ENCODE measurements at places on chromosomes 11 and 22.

DNA sequence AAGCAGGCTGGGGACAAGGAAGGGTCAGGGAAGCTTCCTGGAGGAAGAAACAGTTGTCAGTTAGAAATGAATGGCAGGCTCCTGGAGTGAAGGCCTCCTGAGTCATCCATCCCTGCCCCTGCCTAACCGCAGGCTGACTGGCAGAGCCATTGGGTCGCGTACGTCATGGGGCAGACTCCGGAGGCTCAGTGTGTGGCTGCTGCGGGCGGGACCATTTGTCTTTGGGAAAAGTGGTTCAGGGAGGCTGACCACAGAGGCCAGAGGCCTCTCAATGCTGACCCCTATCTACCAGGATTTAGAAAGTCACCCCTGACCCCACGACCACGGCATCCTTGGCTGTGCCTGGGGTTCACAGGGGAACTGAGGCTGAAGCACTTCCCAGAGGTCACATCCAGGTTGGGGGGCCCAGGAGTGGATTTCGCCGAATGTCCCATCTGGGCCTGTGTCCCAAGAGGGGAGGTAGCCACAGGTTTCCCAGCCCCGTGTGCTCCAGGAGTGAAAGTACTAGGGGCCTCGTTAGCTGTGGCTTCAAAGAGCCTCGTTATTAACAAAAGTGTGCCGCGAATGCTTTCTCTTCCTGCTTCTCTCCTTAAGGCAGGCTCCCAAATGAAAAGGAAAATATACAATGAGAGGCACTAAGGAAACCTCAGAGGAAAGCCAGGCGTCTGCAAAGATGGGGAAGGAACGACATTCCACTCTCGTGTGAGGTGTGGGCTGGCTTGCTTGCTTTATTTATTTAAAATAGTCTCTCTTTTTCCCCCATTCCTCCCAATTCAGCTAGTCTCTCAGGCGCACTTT is 58.9 kb downstream of the FLRT1 start:
- no peak for DNase-seq

- DNase-seq: no peak
Observed at GRCh38 chr11:79897896-79898295, 457.1 kb upstream of the TENM4 start.

- no peak for DNase-seq
Observed at GRCh38 chr11:76256448-76256847, 50.1 kb upstream of the WNT11 start.

- no peak for DNase-seq
Observed at GRCh38 chr22:49212466-49212865, 615.2 kb downstream of the BRD1 start.

- DNase-seq: no peak
Observed at GRCh38 chr11:107408762-107409211, 48.8 kb downstream of the CWF19L2 start.

GRCh38 chr11:93626038-93626437 is 35.4 kb upstream of the CEP295 start:
- DNase-seq: no peak

- no peak for DNase-seq
Observed at GRCh38 chr11:102802341-102802740, 4.4 kb upstream of the MMP1 start.

GRCh38 chr22:40685406-40685805 is 6.1 kb downstream of the MCHR1 start:
- DNase-seq: peak; percentile 40

GRCh38 chr22:46619830-46620501 is at the start of gene GRAMD4:
TSS of gene GRAMD4 (plus strand) at chr22:46620386. CDS start at chr22:46626800, 6,414 bp downstream.
- DNase-seq: no peak

DNA sequence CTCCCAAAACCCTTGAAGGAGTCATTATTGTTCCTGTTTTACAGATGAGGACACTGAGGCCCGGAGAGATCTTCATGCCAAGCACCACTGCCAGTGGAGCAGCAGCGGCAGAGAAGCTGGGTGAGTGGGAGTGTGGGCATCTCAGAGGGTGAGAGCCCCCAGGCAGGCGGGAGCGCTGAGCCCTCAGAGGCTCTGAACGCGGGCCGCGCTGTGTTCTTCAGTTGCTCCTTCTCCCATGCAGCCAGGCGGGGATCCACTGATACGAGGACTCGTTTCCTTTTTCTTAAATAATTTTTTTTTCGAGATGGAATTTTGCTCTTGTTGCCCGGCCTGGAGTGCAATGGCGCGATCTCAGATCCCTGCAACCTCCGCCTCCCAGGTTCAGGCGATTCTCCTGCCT is 47.0 kb downstream of the TPBGL start:
- DNase-seq: no peak

DNA sequence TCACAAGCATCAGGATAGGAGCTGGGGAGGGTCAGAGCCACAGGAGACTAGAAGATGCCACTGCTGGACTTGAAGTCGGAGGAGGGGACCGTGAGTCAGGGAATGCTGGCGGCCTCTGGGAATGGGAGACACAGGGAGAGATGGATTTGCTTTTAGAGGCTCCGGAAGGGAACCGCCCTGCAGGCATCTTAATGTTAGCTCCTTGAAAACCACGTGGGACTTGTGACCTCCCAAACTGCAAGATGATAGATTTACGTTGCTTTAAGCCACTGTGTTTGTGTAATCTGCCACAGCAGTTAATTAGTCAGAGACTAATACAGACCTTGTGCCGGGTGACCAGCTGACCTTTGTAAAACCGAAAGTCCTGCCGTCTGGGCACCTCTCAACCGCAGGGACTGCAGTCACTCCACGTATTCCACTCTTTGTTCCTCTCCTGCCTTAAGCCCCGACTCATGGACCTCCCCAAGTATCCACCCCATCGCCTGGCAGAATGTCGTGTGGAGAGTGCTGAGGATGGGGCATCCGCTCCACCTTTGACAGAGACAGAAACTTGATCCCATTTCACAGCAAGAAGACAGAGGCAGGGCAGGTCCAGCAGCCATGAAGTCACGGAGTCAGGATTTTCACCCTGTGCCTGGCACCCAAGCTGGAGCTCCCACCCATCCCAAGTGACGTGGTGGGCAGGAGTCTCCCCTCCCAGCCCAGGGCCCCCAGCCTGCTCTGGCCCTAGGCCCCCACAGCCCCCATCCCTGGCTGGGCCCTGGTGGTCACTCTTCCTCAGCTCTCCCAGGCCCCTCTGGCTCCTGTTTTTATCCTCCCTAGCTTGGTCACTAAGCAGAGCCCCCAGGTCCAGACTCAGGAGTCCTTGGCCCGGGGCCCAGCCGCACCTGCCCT is 19.4 kb upstream of the CTSD start:
- DNase-seq: no peak

- DNase-seq: no peak
Observed at GRCh38 chr11:31500560-31500959, 8.9 kb downstream of the IMMP1L start.

- no peak for DNase-seq
Observed at GRCh38 chr11:27217948-27218420, 145.0 kb downstream of the CCDC34 start.

- peak; percentile 38 for DNase-seq
Observed at GRCh38 chr22:37059876-37060449, 8.4 kb downstream of the KCTD17 start.

DNA sequence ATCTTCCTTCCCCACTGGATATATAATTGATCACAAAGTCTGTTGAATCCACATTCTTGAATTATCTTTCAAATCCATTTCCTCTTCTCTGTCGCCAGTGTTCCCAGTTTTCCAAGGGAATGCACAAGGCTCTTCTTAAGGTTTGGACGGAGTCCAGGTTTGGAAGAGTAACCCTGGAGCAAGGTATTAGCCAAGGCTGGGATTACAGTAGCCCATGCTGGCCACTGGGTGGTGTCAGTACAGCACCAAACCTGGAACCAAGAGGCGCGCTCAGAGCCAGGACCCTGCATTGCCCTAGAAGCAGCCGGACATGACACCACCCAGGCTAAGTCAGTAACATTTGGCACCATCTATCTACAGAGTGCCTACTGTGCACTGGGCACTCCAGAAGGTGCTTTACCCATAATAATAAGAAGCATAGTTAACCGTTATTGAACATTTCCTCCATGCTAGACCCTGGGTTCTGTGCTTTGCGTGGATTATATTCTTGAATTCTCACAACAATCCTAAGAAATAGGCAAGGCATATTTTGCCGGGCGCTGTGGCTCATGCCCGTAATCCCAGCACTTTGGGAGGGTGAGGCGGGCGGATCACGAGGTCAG is 48.0 kb upstream of the CLPB start:
- peak; percentile 57 for DNase-seq

GRCh38 chr11:125933030-125933813 is 12.6 kb upstream of the VSIG10L2 start:
- DNase-seq: no peak

- no peak for DNase-seq
Observed at GRCh38 chr11:82790723-82791484, 57.2 kb upstream of the FAM181B start.

GRCh38 chr11:71070490-71071453 is 181.6 kb downstream of the SHANK2 start:
- no peak for DNase-seq

- no peak for DNase-seq
Observed at GRCh38 chr11:12200279-12200990, 90.0 kb downstream of the MICAL2 start.

DNA sequence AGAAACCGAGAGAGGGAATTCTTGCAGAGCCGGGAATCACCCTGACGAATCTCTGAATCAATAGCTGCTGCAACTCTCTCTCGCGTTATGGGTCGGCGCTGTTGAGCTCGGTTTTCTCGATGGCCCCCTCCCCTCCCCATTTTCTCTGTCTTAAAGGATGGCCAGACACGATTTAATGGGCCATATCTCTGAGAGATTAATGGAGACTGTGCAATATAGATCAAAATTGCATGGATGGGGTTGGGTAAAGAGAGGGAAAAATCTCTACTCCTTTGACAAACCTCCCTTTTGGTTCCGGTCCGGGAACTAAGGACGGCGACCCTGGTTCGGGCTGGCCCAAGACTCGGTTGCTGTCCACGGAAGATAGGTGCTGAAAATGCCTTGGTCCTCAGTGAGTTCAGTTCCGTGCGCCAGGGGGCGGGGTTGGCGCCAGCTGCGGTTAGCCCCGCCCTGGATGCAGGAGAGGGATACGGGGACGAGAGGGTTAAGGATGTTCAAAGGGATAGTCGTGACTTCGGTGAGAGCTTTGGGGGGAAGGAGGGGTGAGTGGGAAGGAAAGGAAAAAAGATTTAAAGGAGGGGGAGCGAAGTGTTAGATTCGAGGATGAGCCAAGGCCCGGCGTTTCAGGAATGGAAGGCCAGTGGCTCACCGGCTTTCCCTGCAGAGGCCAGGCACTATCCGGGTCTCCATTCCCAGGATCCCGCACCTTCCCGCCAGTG is 103.6 kb upstream of the HSD17B12 start:
- DNase-seq: no peak

- no peak for DNase-seq
Observed at GRCh38 chr22:26234296-26234695, 65.0 kb downstream of the SEZ6L start.

DNA sequence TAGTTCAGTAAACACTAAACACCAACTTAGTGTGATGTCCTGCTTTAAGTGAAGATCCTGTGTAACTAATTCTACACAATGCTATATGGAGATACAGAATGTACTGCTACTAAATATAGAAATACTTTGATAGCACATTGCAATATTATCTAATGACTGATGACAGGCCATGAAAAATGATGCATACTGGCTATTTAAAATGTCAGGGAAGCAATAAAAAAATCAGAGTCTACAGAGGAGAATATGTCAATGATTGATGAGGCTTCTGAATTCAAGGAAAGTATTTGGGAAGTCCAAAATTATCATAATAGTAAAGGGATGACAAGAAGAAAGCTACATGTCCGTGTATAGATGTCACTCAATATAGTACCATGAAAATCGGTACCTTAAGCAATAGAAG is 55.3 kb downstream of the GUCY1A2 start:
- no peak for DNase-seq

DNA sequence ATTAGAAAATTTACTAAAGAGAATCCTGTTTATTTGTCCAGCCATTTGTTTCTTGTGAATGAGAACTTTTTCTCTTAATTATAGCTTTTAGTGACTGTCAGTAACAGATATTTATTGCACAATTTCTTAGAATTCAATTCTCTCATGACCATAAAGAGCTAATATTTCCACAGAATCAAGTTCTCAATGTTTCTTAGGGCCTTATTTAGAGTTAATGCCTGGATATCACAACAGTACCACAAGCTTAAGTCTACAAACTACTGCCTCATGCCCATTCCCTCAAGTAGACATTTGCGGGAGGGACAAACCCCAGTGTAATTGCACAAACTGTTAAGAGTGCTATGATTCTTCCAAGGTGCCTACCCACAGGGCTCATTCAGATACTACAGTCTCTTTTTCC is 199.7 kb upstream of the POU2AF2 start:
- no peak for DNase-seq

- DNase-seq: no peak
Observed at GRCh38 chr11:10899121-10899830, 41.4 kb upstream of the ZBED5 start.

GRCh38 chr11:2173150-2173693 is 1.6 kb upstream of the TH start:
- DNase-seq: no peak

DNA sequence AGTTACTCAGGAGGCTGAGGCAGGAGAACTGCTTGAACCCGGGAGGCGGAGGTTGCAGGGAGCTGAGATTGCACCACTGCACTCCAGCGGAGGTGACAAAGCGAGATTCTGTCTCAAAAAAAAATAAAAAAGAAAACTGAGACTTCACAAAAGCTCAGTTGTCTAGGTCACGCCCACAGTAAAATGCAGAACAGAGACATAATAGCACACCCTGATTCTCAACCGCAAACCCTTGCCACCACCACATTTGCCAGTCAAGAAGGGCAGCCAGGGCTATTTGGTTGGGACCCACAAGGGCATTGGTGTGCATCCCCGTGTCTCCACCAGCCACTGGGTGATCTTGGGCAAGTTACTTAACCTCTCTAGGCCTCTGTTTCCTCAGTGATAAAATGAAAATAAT is 25.4 kb downstream of the CREB3L1 start:
- no peak for DNase-seq

- no peak for DNase-seq
Observed at GRCh38 chr11:122695076-122695615, 39.6 kb downstream of the UBASH3B start.

GRCh38 chr11:29900382-29900781 is 116.4 kb downstream of the KCNA4 start:
- DNase-seq: no peak

DNA sequence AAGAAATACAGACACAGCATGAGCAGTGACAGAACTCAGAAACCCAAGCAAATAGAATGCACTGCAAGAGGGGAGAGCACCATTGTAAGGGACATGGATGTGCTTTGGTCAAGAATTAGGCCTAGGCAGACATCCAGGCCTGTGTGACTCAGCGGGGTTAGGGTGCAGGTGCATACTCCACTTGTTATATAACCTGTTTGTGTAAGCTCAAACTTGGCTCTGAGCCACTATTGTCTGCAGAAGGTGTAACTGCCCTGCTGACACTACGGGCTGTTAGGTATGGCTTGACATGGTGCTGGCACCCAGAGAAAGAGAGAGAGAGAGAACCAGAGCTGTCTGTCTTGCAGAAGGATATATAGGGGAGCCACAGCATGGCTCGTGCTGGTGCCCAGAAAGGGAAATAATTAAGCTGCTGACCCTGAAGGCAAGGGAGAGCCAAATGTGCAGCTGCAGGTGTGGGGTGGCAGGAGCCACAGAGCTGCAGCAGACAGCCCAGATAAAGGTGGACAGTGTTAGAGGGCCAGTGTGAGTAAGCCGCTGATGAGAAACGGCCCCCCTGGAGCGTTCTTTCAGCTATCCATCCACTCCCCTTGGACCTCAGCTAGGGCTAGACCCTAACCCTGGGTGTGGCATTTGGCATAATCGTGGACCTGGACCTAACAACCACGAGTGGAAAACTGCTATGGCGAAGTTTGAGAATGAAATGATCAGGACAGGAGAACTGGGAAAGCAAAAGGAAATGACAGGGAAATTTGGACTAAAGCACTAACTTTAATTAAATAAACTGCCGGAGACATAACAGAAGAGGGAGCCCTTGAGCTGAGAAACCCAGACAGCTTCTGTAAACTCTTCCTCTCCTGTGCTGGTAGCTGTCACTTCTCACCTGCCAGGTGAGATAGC is 253.0 kb upstream of the CCDC179 start:
- no peak for DNase-seq
